ENCODE measurements at places on chromosomes 1 and 21.

GRCh38 chr1:179952186-179952585 is 2.4 kb upstream of the CEP350 start:
- no peak for DNase-seq

GRCh38 chr1:246583448-246584185 is 17.4 kb downstream of the CNST start:
- no peak for DNase-seq

DNA sequence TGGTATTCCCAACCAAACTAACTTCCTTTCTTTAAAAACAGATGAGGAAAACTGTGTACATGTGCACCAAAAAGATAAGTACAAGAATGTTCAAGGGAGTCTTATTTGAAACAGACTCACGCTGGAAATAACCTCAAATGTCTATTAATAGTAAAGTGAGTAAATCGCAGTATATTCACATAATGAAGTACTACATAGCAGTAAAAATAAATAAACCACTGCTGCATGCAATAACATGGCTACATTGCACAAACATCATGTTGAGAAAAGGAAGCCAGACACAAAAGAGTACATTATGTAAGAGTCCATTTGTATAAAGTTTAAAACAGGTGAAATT is 5.2 kb upstream of the DENND2D start:
- DNase-seq: no peak

- no peak for DNase-seq
Measured at GRCh38 chr1:42118125-42118524, 35.1 kb upstream of the GUCA2B start.

- DNase-seq: no peak
Measured at GRCh38 chr1:245682638-245683628, 528.1 kb downstream of the KIF26B start.

DNA sequence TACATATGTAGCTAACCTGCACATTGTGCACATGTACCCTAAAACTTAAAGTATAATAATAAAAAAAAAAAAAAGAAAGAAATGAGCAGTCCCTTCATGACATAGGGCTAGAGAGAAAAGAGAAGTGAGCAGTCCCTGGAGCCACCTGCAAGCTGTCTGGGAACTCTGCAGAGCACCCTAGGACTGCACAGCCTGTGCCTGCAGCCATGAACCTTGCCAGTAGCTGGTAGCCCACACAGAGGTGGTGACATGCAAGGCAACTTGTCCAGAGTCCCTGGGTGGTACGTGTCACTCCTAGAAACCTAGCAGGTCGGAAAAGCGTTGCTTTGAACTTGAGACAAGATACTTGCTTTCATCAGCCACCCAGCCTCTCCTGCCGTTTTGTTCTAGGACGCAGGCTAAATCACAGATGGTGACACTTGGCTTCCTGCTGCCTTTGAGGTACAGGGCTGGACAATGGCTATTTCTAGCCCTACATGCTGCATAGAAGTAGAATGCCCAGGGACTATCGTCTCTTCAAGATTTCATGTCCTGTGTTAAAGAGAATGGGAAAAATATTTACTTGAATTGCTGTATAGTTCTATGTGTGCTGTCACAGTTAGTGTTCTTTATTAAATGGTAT is 260.9 kb downstream of the LTN1 start:
- DNase-seq: no peak

DNA sequence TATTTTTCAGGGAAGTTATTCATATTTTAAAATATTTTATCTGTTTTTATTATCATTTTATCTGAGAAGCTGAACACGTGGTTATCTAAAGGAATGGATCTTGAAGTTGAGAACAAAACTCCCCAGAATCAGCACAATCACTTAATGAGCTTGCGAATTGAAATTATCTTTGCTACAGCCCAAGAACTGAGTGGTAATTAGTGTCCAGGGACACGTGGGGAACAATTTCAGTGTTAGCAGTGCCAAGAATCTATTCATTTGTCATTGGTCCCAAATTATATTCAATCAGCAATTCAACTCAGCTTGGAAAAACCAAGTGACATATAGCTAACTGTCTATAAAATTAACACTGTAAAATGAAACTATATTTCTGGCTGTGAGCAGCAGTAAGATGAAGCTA is 197.6 kb upstream of the UBE2U start:
- no peak for DNase-seq

- DNase-seq: no peak
Measured at GRCh38 chr1:206739411-206740076, 31.0 kb upstream of the IL19 start.

DNA sequence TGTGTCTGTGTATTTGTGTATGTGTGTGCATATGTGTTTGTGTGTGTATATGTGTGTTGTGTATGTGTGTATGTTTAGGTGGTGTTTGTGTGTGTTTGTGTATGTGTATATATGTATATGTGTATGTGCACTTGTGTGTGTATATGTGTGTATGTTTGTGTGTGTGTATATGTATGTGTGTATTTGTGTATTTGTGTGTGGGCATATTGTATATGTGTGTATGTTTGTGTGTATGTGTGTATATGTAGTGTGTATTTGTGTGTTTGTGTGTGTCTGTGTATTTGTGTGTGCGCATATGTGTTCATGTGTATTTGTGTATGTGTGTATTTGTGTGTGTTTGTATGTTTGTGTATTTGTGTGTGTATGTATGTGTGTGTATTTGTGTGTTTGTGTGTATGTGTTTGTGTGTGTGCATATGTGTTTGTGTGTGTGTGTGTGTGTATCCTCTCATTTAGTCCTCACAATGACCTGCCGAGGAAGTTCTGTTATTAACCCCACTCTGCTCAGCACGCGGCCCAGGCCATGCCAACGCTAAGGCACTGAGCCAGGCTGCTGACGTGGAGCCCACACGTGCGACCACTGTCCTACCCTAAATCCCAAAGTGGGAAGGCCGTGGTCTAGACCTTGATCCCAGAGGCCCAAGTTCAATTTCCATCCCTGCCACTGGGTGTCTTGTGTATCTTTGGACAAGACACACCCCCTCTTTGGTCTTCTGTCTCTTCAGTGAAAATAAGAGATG is 43.2 kb upstream of the TMEM51 start:
- DNase-seq: no peak

DNA sequence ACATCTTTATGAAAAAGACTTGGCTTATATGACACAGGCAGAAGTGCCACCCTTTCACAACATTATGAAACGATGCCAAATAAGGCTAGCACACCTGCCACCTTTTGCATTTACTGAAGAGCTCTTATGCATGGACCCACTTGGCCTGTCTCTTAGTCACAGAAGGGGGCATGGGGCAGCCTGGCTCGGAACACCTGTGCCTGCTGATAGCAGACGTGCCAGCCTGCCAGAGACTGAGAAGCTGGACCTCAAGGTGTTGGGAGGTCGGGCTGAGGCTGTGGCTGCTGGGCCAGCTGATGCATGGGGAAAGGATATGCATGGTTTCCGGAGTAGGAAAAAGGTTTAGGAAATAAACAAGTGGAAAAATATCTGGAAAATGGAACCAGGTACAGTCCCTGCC is 21.5 kb downstream of the RCAN1 start:
- no peak for DNase-seq

- DNase-seq: no peak
Measured at GRCh38 chr1:168758503-168758902, 29.5 kb upstream of the DPT start.
